ENCODE measurements at places on chromosomes 3 and 15.

- DNase-seq, result peak; percentile 58
Observed at GRCh38 chr3:172643506-172644179, 67.2 kb downstream of the NCEH1 start.

GRCh38 chr3:176401211-176401610 lies 796.1 kb downstream of the TBL1XR1 start:
- DNase-seq, result no peak

- no peak for DNase-seq
Observed at GRCh38 chr3:112647122-112647521, 6.2 kb upstream of the CCDC80 start.

DNA sequence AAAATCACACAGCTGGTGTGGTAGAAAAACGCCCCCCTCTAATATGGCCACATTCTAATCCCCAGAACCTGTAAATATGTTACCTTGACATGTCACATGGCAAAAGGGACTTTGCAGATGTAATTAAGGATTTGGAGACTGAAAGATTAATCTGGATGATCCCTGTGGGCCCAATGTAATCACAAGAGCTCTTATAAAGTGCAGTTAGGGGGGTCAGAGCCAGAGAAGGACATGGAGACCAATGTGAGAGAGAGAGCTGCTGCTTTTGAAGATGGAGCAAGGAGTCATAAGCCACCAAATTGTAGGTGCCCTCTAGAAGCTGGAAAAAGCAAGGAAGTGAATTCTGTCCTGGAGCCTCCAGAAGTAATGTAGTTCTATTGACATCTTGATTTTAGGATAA lies 152.6 kb downstream of the PEX5L start:
- no peak for DNase-seq

GRCh38 chr3:170228093-170228766 lies 6.0 kb downstream of the PRKCI start:
- DNase-seq, result no peak

GRCh38 chr15:74328331-74329056 lies 39.0 kb downstream of the CYP11A1 start:
- no peak for DNase-seq

DNA sequence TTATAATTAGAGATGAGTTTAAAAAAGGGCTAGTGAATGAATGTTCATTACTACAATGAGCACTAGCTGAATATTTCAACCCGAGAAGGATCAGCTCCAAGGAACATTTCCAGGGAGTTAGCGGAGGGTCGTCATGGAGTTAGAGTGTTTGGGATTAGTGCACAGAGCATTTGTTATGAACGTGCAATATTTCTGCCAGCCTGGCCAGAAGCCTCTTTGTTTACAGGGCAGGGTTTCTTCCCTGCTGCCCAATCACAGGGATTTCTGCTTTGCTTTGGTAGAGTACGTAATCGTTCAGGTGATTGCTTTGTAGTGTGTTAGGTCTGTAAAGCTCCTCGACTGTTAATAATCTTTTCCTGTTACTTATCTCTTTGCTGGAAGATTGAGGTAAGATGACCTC lies 5.9 kb downstream of the CGNL1 start:
- DNase-seq, result no peak

GRCh38 chr3:140752499-140752898 lies 74.6 kb downstream of the TRIM42 start:
- no peak for DNase-seq

DNA sequence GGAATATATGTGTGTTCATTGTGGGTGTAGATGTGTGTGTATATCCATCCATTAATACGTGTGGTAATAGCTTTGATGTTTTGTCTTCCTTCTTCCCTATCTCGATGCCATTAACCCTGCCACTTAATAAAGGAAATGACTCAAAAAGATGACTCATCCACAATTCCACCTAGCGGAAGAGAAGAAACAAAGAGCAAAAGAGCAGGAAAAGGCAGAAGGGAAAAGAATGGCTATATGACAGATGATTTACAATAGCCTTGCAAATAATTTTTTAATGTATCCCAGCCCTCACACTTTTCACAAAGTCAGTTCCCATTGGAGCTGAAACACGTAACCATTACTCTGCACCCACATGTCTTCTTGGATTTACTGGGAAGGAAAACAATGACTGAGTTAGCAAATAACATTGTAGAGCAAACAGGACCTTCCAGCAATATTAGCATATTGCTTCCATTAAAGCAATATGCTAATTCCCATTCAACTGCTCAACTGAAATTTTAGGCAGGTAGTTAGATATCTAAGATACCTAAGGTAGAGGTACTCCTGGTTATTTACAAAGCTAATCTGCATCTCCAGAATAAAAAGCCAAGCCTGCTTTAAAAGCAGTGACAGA lies 197.2 kb downstream of the KCNAB1 start:
- DNase-seq, result no peak

DNA sequence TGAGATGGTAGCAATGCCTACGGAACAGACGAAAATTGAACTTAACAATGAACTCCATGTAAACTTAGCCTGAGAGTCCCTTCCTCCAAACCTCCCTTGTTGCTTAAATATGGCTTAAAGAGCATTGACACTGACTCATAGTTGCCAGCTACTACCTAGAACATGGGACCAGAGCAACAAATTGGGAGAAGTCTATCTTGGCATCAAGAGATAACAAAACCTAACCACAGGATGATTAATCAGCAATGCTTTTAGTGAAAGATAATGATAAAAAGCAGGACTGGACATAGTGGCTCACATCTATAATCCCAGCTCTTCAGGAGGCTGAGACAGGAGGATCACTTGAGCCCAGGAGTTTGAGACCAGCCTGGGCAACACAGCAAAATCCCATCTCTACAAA lies 117.8 kb upstream of the MNS1 start:
- DNase-seq, result no peak

- DNase-seq, result no peak
Observed at GRCh38 chr3:61789861-61790260, 228.5 kb downstream of the PTPRG start.

All from AML-193 (cell line).